Stimulated activated CD4-positive, alpha-beta T cell treated with anti-CD3 and anti-CD28 coated beads, Interleukin-4, amount 100 ng/mL, for 1 hour (primary cell): ENCODE measurements at places on chromosomes 7 and 10.
A peak's percentile ranks its signal among the peaks of the same experiment; 100 is the strongest.

DNA sequence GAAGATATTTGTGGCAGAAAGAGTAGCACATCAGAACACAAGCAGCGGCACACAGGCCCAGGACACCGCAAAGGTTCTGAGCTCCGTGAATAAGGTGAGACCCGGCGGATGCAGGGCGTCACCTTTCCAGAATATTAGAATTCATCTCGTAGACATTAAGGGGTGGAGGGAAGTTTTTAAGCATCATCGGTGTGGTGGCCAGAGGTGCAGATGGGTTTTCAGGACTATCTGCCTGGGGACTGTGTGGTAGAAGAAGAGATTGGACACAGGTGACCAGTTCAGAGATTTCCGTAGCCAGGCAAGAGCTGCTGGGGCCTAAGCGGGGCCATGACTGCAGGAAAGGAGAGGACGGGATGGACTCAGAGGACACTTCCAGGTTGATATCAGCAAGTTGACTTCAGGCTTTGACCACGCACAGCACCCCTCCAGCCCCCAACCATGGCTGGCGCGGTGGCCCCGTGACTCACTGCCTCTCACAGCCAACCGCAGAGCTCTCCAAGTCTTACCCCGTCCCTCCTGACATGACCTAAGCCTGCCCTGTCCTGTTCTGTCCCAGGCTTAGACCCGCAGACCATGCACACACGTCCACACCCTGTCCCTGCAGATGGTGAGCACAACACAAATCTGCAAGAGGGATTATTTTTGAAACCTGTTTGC is 97.2 kb downstream of the OAT start:
- DNase-seq, result no peak

DNA sequence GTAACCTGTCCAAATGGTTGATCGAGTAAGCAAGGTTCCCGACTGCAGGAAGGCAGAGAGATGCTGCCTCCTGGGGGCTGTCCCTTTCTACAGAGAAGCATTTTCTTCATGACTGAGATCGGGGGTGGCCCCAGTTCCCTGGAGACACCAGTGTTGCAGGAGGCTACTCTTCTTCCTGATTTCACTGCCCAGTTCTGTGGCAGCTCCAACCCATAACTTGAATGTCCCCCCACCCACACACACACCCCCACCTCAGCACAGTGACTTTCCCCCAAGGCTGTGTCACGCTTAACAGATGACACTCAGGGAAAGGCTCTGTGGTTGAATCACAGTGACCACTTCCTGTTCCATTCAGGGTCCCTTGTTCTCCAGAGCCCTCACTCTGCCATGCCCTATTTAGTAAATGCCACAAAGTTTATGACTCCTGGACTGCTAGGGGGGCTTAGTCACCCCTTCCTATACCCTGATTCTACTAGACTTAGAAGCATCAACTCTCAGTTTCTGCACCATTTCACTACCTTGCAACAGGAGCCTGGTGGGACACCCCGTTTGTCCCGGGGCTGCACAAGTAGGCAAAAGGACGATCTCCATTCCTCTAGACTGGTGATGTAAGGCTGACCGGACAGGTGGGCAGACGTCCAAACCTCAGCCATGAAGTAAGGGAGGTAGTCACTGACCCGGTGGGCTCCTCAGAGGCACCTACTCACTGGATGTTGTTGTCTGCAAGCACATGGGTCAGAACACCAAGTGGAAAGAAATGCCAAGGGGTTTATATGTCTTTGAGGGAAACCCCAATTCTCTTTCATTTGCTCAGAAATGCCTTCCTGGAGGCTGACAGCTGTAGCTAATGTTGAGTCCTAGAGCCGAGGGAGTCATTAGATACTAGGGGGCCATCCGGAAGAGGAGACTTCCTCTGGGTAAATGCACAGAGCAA is 31.3 kb upstream of the SMC3 start:
- peak; percentile 66 for DNase-seq

DNA sequence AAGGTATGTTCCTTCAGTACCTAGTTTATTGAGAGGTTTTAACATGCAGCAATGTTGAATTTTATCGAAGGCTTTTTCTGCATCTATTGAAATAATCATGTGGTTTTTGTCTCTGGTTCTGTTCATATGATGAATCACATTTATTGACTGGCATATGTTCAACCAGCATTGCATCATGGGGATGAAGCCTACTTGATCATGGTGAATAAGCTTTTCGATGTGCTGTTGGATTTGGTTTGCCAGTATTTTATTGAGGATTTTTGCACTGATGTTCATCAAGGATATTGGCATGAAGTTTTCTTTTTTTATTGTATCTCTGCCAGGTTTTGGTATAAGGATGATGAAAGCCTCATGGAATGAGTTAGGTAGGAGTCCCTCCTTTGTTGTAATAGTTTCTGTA is 204.0 kb upstream of the GNAI1 start:
- no peak for DNase-seq

GRCh38 chr7:1961701-1962276 is 271.0 kb downstream of the MAD1L1 start:
- DNase-seq, result peak; percentile 32

- no peak for DNase-seq
Measured at GRCh38 chr7:24703296-24703695, 54.0 kb downstream of the GSDME start.

GRCh38 chr7:80603940-80604339 is 34.5 kb upstream of the CD36 start:
- no peak for DNase-seq

GRCh38 chr7:101390901-101391301 is 28.2 kb downstream of the COL26A1 start:
- peak; percentile 11 for DNase-seq

GRCh38 chr7:41559426-41559825 is 143.5 kb downstream of the INHBA start:
- no peak for DNase-seq

DNA sequence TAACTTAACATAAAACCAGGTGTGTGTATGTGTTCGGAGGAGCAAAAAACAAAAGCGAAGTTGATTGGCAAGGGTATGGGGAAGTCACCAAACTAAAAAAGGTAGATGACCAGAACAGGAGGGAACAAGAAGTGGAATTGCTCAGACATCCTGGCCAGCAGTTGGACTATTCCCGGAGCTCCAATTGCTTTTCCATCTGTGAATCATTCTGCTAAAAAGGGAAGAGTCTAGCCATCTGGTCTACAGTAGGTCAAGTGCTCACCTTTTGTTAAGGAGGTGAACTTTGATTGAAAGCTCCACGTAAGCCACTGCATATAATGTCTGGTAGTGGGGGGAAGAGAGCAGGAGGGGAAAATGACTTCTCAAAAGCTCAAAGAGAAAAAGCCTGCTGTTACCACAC is 50.0 kb upstream of the BET1 start:
- no peak for DNase-seq

DNA sequence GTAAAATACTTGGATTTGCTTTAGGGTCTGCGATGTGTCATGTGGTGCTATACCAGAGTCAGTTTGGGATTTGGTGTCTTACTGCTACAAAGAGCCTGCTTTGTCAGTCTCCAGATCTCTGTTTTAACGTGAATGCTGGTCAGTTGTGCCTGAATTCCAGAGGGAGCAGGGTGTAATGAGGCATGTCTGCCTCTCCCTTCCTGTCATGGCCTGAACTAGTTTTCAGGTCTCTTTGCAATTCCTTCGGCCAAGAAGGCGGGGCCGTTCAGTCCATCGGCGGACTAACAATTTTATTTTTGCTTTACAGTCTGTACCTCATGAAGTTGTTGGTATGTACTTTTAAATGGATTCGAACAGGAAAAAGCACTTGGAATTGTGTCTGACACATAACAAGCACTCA is 465.1 kb upstream of the ADARB2 start:
- no peak for DNase-seq

DNA sequence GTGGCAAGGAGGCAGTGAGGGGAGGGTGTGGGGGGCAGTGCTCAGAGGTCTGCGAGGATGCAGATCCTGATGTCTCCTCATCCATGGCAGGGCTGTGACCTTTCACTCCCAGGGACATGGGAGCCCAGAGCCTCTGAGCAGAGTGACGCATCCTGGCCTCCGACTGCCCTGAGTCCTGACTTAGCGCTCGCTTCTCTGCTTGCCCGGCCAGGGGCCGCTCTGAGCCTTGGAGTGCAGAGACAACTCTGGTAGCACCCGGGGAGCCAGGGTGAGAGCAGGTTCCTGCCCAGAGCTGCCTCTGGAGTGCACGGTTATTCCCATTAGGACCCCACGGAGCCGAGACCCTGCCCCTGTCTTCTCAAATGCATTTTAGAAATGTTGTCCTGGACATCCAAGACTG is 188.0 kb downstream of the TCERG1L start:
- no peak for DNase-seq

GRCh38 chr10:35172146-35172545 is 45.5 kb downstream of the CREM start:
- no peak for DNase-seq

- DNase-seq, result no peak
Measured at GRCh38 chr7:107693396-107693795, 32.8 kb downstream of the SLC26A4 start.

DNA sequence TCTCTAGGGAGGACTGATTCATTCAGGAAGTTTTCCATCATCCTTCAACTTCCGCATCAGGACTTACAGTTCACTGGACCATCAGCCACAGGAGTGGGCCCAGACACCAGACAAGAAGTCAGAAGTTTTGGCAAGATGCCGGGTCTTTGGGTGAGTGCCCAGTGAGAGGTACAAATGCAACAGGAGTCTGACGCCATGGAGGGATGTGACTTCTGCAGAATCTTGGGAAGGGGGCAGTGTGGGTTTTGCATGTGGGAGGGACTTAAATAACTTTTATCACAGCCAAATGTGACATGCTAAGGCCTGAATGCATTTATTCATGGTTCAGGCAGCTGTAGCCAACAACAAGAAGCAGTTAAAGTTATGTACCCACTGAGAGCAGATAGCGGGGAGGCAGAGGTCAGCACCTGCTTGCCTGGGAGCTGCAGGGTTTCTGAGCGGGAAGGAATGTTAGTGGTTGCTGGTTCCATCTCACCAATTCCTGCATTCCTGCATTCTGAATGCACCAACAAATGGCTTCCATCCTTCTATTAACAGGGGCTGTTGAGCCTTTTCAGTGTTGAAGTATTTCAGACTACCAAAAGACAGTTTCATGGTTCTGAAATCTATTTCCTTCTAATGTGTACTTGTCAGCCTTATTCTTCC is 375.2 kb downstream of the PAXIP1 start:
- DNase-seq, result no peak

DNA sequence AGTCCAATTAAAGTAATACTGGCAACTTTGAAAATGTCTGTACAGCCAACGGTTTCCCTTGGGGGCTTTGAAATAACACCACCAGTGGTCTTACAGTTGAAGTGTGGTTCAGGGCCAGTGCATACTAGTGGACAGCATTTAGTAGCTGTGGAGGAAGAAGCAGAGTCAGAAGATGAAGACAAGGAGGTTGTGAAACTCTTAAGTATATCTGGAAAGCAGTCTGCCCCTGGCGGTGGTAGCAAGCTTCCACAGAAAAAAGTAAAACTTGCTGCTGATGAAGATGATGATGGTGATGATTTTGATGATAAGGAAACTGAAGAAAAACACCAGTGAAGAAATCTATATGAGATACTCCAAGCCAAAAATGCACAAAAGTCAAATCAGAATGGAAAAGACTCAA is 72.2 kb downstream of the ZNF783 start:
- no peak for DNase-seq

DNA sequence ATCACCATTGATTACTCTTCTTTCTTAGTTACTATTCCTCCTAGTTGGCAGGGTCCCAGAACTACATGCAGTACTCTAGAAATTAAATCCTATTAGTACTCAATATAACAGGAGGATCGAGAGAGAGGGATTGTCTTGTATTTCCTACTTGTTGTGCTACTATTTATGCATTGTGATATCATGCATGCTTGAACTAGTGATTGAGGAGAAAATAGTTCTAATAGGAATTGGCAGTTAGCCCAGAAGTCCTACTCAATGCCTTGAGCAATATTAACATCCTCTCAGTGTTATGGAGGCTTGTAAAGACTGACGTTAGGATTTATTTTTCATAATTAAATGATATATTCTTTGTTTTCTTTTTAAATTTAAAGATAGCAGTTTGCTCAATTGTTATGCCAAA is 67.4 kb downstream of the FOXP2 start:
- no peak for DNase-seq

DNA sequence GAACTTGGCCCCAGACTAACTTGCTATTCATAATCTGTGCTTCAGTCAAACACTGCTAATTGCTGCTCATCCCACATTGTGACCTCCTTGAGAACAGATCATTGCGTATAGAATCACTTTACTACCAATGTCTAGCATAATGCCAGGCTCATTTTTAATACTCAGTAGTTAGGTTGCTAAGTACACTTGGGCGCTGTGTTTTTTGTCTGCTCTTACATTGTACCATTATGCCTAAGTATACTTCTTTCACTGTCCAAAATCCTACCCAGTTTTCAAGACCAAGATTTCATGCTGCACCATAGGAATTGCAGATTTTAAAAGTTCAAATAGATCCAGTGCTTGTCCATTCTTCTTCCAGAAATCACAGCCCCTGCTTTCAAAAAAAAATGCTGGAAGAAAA is 32.8 kb upstream of the TMEM106B start:
- no peak for DNase-seq

DNA sequence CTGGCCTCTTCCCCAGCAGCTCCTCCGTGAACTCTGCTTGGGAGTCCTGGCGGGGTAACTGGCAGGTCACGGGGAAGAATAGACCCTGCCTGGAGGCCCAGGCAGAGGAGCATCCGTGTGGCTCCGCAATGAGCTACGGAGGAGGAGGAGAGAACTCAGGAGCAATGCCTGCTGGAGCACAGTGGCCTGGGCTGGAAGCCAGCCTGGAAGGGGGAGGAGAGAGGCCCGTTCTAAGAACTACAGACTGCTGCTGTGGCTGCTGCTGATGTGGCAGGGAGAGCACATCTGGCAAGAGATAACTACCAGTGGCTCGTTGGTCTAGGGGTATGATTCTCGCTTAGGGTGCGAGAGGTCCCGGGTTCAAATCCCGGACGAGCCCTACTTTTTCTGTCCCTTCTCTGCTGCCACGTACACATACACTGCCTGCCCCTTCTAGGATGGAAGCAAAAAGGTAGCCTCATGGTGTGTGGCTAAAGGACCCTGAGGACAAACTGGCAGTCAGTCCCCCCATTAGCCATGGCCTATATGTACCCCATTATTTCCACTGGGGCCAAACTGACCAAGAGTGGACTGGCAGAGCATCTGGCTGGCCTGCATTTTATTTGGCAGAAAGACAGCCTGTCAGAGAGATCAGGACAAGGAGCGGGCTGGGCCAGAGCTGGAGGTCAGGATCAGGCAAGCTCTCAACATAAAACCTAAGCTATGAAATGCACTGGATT is 7.7 kb upstream of the OPN1SW start:
- no peak for DNase-seq

DNA sequence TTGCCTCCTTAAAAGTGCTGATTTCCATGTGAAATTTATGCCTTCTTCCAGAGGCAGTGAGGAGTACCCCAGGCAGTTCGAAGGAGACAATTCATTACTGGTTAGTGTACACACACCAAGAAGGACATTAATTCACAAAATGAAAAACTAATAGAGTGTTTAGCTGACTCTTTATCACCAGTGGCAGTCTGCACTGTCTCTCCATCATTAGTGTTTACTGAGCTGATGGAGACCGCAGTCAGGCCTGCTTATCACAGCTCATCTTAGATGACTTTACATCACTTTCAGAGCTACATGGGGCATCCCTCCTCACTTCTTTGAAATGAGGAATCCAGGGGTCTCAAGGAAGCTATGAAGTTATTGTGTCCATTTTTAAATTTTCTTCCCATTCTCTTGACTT is 155.5 kb upstream of the LRGUK start:
- DNase-seq, result no peak
